ENCODE measurements at places on chromosomes 5 and 9.
A peak's percentile ranks its signal among the peaks of the same experiment; 100 is the strongest.

DNA sequence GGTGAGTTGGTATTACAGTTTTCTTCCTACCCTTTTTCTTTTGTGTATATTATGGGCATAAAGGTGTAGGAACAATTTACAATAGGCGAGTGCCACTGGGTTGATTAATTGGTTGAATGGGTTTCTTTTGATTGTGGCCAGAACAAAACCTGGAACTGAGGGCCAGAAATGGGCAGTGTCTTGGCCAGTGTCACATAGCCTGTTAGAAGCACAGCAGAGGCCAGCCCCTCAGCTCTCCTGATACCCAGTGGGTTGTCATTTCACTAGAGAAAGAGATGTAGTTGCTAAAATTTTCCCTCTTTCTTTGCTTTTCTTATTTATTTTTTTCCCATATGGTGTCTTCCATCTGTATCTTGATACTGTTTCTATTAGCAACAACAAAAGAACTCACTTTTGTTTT is 38.8 kb upstream of the SEMA6A start:
- no peak for DNase-seq

- DNase-seq = no peak
Observed at GRCh38 chr5:172175263-172175719, 12.7 kb downstream of the STK10 start.

DNA sequence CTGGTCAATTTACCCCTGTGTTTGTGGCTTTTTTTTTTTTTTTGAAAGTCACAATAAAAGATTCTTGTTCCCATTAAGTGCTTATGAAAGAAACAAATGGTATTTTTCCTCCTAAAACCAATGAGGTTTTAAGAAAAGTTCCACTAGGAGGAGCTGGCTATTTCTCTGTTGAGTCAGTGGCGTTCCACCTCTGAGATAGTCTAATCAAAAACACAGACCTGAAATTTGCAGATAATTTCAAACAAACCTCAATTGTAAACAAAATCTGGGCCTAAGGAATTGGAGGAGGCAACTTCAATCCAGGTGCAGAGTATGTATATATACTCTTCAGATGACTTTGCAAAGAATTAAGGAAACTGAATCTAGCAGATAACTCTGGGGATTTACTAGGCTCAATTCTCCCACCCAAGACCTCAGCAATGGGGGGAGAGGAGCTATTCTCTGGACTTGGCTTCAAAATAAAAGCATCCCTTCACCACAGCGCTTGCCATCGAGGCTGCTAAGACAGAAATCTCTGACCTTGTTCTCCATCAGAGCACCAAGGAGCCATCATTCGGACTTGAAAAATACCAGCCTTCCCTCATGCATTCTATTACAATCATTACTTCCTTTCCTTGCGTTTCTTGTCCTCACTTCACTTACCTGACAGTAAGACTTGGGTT is 52.4 kb downstream of the FANCC start:
- peak; percentile 7 for DNase-seq

DNA sequence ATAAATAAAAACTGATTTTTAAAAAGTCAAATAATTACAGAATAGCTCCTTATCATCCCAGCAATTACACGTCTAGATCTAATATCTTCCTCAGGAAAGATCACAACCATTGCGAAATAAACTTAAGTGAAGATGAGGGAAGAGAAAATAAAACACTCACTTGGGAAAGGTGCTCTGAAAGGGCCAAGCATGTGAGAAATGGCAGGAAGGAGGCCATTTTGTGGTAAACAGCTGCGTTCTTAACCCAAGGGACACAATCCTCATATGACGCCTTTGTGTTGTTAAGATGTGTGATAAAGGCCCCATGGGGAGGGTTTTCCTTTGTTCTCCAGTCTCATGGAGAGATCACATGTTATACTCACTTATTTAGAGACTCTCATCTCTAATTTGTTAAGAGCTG is 32.5 kb downstream of the JAKMIP2 start:
- no peak for DNase-seq

GRCh38 chr9:93291536-93292287 is 107.8 kb downstream of the WNK2 start:
- DNase-seq = no peak

GRCh38 chr5:16540421-16540820 is 74.8 kb upstream of the ZNF622 start:
- DNase-seq = no peak

DNA sequence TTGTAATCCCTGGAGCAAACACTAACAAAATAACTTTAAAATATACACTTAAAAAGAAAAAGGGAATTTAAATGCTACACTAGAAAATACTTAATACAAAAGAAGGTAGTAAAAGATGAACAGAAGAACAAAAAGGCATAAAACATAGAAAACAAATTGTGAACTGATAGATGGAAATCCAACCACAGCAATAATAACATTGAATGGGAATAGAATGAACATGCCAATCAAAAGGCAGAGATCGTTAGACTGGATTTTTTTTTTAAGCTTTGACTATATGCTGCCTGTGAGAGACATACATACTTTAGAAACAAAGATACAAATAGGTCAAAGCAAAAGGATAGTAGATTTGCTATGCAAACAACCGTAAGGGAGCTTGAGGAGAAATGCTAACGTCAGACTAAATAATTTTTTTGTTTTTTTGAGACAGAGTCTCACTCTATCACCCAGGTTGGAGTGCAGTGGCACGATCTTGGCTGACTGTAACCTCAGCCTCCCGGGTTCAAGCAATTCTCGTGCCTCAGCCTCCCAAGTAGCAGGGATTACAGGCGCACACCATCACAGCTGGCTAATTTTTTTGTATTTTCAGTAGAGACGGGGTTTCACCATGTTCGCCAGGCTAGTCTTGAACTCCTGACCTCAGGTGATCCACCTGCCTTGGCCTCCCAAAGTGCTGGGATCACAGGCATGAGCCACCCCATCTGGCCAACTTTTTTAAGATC is 6.5 kb downstream of the ABO start:
- DNase-seq = no peak

DNA sequence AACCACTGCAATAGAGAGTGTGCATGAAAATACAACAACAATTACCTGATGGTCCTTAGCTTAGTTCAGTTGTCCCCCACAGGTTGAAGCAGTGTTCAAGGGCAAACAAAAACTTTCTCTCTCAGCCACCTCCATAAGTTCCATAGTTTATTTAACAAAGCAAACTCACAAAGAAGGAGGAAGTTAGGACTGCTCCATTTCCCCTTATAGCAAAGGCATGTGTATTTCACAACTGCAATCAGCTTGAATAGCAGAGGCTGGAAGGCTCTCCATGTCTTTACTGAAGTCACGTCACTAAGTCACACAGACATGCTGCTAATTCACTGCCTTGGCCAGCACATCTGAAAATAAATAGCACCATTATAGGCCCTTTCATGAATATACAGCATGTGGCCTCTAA is 43.3 kb downstream of the DOCK8 start:
- no peak for DNase-seq

DNA sequence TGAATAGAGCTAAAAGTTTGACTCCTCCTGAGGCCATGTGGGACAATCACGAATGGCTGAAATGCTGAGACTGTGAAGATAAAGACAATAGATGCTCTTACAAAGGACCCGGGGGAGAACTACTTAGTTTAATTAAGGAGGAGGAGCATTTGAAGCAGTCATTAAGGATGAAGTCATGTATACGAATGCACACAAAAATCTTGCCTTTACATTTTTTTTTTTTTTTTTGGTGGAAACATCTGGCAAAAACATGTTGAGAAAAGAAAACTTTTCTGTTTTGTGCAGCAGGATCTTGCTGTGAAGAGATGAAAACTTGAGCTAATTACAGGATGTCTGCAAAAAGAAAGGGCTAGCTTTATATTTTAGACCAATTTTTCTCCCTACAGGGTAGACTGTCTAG is 42.3 kb upstream of the NR3C1 start:
- peak; percentile 15 for DNase-seq

DNA sequence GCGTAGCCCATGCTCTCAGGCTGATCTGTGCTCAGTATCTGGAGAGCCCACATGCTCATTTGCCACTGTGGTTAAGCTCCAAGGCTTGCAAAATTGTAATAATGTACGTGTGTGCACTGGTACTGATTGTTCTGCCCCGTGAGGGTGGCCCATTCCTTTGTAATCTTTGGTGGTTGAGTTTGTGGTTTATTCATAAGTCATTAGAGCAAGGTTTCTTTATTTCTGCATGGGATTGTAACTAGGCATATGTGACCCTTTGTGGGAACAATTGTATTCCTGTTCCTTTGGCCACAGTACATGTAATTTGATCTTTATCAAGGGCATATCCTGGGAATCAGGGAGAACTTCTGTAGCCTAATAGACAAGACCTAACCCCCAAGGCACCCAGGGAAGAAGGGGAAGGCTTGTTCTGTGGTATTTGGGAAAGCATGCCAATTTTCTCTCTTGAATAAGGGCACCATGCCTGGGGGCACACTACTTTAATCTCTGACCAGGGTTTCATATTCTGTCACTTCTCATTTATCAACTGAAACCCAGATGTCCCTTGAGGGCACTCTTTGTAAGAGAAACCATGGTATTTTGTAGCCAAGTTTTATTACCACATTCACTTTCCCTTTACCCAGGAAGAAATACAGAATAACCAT is 74.6 kb downstream of the NPR3 start:
- no peak for DNase-seq

DNA sequence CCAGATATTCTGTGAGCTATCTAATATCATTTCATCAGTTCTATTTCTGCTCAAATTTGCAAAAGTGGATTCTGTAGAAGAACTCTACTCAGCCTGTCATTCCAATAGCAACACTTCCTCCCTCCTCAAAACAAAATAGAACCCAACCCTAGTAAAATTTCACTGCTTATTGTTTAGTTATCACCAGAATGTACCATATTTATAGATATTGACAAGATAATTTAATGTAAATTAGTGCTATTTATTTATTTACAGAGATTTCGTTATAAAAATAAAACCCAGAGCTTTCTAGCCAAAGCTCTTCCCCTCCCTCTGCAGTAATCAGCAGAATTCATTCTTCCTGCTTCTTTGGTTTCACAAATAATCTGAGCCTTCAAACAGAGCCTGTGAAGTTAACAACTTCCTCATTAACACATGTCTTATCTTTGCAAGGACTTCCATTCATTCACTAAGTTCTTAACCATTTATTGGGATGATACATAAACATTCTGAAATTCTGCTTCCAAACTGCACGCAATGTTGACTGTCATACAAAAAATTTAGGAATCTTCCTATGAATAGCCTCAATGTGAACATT is 73.7 kb upstream of the PJA2 start:
- no peak for DNase-seq

DNA sequence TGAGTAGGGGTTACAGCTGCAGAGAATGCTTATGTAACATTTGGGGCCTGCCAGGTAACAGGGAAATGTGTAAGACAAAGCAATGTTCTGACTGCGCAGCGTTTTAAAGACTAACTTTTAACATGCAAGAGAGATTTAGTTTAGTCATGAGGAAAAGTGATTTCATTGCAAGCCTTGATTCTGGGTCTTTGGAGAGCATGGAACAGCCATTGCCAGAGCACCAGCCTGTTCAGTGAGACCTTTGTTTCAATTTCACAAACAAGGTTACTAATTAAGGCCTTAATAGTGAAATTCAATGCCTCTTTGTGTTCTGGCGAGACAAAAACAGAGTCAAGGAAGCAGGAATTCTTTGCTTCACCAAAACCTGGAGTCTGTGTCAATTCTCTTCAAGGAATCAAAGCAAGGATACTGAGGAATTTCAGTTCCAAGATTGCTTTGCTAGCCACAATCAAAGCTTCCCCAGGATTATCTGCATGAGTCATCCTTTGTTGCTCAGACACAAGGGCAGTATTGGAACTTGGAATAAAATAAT is 14.4 kb downstream of the CKMT2 start:
- DNase-seq = no peak

- peak; percentile 95 for DNase-seq
Observed at GRCh38 chr9:17134396-17135294, at the start of gene CNTLN. Gene CNTLN (plus strand): TSS chr9:17135040. CDS start chr9:17135066, 26 bp downstream.

GRCh38 chr9:69453746-69454145 is 128.7 kb downstream of the ENTREP1 start:
- no peak for DNase-seq

- no peak for DNase-seq
Observed at GRCh38 chr5:131634666-131634995, 398 bp downstream of the RAPGEF6 start.

DNA sequence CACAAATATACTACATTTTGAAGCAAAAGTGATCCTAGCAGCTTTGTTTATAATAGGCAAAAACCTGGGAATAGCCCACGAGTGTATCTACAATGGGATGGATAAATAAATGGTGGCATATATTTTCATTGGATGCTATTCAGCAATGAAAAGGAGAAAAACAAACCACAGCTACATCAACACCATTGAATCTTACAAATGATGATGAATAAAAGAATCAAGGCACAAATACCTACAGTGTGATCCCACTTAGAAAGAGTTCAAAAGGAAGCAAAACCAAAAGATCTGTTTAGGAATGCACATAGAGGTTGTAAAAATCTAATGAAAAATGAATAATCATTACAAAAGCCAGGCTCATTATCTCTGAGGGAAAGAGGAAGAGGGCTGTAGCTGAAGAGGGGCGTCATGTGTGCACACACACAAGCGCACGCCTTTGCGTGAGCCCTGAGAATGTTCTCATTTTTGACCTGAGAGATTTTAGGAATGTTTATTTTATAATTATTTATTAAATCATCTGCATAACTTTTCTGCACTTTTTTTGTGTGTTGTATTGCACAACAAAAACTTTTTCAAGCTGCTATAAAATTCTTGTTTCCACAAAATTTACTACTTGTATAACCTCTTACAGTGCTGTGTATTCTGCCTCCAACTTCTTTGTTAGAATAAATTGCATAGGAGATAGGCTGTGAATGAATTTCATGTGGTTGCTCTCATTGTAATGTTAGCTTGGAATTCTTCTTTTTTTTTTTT is 5.9 kb upstream of the RHOBTB3 start:
- no peak for DNase-seq

- DNase-seq = no peak
Observed at GRCh38 chr9:38434365-38434764, 10.1 kb upstream of the IGFBPL1 start.

DNA sequence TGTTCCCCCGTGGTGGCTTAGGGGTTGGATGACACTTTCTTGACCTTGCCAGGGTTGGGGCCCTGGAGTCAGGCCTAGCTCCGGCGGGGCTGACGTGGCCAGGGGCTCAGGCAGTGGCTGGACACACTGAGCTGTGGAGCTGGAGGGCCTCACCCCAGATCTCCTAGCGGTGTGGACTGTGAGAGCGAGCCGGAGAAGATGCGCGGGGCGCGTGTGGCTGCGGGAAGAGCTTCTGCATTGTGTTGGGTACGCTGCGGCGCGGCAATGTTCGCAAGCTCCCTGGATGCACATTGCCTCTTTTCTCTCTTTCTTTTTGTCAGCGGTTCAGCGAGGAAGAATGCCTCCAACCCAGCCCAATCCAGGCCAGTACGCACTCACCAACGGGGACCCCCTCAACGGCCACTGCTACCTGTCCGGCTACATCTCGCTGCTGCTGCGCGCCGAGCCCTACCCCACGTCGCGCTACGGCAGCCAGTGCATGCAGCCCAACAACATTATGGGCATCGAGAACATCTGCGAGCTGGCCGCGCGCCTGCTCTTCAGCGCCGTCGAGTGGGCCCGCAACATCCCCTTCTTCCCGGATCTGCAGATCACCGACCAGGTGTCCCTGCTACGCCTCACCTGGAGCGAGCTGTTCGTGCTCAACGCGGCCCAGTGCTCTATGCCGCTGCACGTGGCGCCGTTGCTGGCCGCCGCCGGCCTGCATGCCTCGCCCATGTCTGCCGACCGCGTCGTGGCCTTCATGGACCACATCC is 4.8 kb downstream of the NR2F1 start:
- no peak for DNase-seq

- DNase-seq = no peak
Observed at GRCh38 chr9:112179816-112180215, 4.7 kb upstream of the SUSD1 start.

- DNase-seq = no peak
Observed at GRCh38 chr5:173237143-173237874, 2.3 kb upstream of the NKX2-5 start.

- DNase-seq = no peak
Observed at GRCh38 chr9:27489087-27489876, 34.8 kb upstream of the IFNK start.

Measured in muscle of arm (tissue), 14 donors.